ENCODE measurements at places on chromosomes 1 and 21.
A peak's percentile ranks its signal among the peaks of the same experiment; 100 is the strongest.

DNA sequence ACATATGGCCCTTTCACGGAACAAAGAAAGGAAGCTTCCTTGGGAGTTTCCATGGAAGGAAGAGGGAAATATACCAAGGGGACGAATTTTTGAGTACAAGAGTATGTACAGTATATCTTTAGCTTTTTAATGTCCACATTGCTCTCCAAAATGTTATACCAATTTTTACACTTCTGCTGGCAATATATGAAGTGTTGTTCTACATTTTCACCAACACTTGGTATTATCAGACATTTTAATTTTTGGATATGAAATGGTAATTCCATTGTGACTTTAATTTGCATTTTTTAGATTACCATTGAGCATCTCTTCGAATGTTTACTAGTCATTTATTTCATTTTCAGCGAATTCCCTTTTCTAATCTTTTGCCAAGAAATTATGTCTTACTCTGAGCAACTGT is 5.5 kb upstream of the VPS45 start:
- DNase-seq = no peak

GRCh38 chr1:44805311-44806024 is 1.7 kb downstream of the DYNLT4 start:
- no peak for DNase-seq

DNA sequence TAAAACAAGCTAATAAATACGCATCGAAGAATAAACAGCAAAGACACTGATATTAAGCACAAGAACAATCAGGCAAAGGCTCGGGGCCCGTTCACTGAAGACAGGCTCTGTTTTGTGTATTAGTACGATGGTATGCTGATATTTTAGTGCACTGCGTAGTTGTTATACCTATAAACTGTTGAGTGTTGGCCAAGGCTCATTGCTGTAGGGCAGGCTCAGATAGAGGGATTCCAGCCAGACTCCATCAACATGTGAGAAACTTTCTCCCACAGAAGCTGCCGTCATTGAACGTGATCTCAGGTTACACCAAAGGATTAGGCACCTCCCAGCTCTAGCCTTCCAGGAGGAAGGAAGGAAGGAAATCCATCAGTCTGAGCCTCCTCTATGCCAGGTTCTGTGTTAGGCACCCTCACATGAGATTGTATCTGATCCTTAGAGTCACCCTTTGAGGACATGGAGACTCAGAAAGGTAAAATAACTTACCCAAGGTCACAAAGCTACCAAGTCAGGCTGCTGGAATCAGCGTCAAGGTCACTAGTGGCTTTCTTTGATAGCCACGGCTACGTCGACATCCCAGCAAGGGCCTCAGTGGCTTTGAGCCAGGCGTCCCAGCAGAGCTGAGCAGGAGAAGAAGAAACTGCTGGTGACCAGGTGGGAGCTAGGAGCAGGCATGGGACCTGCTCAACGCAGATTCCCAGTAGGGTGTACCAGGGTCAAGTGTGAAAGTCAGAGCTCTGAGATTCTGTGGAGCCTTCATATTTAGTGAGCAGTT is 14.8 kb downstream of the BCAR3 start:
- DNase-seq = no peak

- DNase-seq = no peak
These were observed 13.9 kb downstream of the RC3H1 start for GRCh38 chr1:174008269-174008668.

GRCh38 chr21:15558884-15559283 is 170.9 kb upstream of the USP25 start:
- no peak for DNase-seq

DNA sequence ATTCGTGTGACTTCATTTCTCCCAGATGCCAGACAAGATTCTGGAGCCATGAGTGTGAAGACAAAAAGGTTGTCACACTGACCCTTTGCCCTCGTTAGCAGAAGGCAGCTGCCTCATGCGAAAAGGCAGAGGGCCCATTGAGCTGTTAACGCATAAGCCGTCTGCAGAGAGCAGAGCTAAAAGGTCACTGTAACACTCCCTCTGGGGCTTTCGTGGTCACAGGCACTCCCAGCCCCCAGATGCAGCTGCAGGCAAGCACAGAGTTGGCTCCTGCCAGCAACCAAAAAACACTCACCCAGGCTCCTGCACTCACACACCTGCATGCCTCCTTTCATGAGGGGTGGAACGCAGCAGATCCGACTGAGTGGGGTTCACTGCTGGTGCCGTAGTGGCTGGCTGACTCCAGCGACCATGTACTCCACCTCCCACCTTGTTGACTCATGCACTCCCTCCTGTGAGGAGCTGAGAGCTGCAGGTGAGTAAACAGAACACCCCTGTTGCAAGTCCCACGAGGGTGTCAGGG is 287.5 kb downstream of the SMYD3 start:
- DNase-seq = no peak

DNA sequence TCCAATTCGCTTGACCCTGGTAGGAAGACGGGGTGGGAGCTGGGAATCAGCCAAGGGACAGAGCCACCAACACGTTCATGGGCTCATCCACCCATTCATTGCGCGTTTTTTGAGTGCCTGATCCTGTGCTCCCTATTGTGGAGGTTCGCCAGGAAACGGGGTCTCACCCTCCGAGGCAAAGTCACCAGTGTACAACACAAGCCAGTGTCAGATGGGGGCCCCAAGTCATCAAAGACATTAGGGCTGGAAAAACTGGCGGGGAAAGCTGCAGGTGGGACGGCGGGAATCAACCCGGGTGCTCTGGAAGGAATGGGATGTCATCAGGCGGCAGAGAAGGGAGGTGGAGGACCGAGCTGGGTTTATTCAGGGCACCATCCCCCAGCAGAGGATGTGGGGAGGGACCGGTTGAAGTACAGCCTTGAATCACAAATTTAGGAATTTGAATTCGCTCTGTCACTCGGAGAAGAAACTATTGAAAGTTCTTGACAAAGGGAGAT is 667 bp upstream of the NID1 start:
- DNase-seq = no peak

DNA sequence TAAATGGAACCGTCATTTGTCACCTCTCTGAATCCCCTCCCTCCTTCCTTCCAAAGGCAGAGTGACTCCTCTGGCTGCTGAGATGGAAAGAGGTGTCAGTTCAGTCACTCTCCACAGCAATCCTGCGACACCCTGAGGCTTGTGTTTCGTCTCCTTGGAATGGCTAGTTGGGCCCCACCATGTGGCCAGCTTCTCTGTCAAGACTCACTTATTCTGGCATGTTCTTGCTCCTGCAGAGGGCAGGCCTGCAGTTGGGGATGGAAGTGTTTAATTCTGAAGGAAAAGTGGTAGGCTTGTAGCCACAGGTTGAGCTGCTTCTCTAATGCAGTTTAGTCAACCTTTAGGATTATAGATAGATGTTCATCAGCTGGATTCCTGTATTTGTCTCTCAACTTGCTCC is 149.6 kb downstream of the LMO4 start:
- no peak for DNase-seq

DNA sequence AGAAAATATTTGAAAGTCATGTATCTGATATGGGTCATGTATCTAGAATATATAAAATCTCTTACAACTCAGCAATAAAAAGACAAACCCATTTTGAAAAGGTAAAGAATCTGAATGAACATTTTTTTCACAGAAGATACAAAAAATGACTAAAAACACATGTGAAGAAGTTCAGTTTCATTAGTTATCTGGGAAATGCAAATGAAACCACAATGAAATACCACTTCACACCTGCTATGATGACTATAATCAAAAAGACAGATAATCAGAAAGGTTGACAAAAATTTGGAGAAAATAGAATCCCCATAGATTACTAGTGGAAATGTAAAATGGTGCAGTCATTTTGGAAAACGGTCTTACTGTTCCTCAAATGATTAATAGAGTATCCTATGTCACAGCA is 631.0 kb downstream of the MRPL39 start:
- DNase-seq = no peak

DNA sequence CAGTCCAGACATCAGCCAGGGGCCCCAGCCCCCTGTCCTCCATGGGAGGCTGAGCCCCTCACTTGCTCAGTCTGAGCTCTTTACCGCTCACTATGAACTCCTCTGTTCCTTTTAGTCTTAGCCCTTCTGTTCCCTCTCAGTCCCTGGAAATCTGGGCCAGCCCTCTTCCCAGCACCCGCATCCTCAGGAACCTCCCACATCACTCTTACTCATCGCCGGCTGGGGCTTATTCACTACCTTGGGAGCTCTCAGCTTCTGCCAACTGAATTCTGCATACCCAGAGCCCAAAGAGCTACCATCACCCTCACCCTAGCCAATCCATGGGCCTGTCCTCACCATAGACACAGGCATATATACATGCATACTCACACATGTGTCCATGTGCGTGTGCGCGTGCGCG is 11.5 kb downstream of the KNCN start:
- DNase-seq = no peak

DNA sequence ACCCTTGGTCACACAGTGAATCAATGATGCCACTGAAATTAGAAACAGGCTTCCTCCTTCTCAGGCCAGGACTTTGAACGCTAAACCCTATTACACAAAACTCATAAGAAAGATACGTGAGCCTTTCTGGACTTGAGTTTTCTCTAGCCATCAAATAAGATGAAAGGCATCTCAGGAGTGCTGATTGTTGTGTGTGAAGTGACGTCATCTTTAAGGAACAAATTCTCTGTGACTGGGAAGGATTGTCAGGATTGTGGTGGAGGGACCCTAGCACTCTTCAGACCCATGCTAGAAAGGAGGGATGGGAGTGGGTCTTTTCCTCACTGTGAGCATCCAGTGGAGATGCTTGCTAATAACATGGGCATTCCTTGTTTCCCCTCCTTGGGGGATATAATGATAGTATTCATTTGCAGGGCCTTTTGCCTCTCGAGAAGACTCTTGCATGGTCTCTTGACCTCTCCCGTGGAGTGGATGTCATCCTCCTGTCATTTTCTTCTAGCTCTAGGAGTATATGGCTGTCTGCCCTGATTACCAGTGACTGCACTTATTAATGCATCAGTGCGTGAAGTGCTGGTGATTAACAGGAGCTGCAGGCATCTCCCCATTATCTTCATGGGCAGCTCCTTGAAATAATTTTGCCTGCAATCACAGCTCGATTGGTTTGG is 39.9 kb downstream of the SPATA46 start:
- no peak for DNase-seq

DNA sequence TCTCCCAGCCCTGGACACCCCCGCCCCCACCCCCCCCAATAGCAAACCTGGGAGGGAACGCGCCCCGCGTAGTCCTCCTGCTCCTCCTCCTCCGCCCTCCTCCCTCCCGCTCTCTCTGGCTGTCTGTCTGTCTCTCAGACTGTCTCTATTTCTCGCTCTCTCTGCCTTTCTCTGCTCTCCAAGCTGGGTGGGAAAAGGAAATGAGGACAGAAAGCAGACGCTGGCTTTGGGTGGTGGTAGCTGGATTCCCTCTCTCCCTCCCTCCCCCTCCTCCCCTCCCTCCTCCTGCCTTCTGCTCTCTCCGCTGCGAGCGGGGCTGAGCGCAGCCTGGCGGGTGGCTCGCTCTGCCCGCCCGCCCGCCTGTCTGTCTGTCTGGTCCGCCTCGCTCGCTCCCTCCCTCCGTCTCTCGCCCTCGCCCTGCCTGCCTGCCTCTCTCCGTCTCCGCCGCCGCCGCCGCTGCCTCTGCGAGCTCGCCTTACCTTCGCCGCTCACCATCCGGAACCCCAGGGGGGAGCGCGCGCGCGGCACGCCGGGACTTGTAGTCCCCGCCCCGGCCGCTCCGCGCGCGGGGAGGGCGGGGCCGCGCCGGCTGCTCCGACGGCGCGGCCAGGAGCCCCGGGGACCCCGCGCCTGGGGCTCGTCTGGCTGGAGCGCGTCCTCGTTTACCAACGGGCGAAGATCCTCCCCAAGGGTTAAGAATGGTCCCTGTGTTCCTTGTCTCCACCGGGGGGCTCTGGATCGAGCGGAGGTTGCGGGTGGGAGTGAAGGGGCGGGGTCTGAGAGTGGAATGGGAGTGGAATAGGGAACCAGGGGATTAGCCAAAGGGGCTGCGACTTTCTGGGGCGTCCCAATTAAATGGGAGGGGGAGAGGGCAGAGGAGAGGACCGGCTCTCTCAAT is at the start of gene AHDC1:
Gene AHDC1 (minus strand): TSS at position 464 of the 898 bp plus-strand sequence. CDS start 52,029 bp downstream, outside the sequence.
- DNase-seq = peak; percentile 94
